ENCODE measurements at places on chromosomes 13 and 19.

- DNase-seq, result peak; percentile 56
Observed at GRCh38 chr19:799076-799881, 2.0 kb downstream of the PTBP1 start.

DNA sequence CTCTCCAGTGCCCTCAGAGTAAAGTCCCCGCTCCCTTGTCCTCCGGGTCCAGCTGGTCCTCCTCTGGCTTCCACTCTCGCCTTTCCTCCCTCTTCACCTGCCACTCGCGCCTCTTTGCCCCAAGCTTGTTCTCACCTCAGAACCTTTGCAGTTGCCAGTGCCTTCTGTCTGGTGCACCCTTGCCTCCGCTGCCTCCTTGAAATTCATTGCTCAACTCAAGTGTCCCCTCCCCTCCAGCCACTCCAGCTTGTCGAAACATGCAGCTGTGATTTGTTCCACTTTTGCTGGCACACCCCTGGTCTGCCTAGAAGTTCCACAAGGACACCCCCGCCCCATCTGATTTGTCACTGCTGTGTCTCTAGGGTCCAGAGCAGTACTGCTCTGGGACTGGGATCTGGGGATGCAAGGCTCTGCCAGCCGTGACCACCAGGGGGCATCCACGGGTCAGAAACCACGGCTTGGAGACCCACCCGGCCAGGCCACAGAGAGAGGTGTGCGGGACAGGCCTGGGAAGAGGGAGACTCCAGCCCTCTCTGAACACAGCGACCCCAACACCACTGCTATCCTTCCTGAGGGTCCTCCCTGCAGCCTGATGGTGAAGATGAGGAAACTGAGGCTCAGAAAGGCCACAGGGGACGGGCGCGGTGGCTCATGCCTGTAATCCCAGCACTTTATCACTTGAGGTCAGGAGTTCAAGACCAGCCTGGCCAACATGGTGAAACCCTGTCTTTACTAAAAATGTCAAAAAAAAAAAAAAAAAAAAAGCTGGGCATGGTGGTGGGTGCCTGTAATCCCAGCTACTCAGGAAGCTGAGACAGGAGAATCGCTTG, 49.9 kb downstream of the AP1M1 start:
- DNase-seq, result peak; percentile 89

GRCh38 chr13:41955605-41956004, 5.3 kb downstream of the VWA8 start:
- DNase-seq, result peak; percentile 28

DNA sequence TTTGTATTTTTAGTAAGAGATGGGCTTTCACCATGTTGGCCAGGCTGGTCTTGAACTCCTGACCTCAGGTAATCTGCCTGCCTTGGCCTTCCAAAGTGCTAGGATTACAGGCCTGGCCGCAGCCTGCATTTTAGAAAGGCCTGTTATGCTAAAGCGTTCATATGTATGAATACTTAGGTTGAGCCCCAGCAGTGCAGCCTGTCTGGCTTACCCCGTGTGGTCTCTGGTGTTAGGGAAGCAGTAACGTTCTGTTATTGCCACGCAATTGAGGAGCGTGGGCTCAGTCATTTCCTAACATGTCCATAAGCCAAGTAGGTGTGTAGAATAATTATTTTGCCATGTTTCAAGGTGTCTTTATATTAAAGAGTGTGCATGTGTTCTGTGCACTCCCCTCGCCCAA, 14.3 kb downstream of the HNRNPM start:
- no peak for DNase-seq

DNA sequence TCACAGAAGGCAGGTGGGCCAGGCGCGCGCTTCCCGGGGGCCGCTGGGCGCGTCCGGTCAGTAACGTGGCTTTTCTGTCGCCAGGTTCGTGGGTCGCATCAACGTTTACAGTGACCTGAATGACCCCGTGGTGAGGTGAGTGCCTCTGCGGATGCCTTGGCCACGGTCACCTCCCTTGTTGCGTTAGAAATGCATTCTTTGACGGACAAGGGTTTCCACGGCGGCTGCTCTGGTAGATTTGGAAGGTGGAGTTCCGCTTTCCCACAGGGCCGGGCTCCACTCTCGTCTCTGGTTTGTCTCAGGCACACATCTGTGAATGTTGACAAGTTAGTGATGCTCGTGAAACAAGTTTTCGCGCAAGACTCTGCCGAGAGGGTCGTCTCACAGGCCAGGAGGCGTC, 130.0 kb downstream of the ATP11A start:
- no peak for DNase-seq

GRCh38 chr13:108572782-108573211, 56.6 kb upstream of the MYO16 start:
- DNase-seq, result peak; percentile 12
